Central memory CD4-positive, alpha-beta T cell (primary cell): ENCODE measurements at places on chromosomes 4 and X.

GRCh38 chr4:5964030-5964429 is 54.2 kb downstream of the C4orf50 start:
- DNase-seq, result no peak

- no peak for DNase-seq
These were observed 12.5 kb downstream of the ABLIM2 start for GRCh38 chr4:8146157-8146556.

- DNase-seq, result no peak
These were observed 4.5 kb downstream of the DDX60L start for GRCh38 chr4:168475745-168476144.

- no peak for DNase-seq
These were observed 16.1 kb downstream of the MED14 start for GRCh38 chrX:40719218-40719617.

GRCh38 chr4:63728480-63729177 is 680.6 kb downstream of the TECRL start:
- no peak for DNase-seq

GRCh38 chr4:155140889-155141288 is 67.5 kb upstream of the NPY2R start:
- no peak for DNase-seq

GRCh38 chrX:48573690-48574269 is 504 bp upstream of the RBM3 start:
- no peak for DNase-seq

GRCh38 chr4:10856271-10856782 is 171.8 kb upstream of the CLNK start:
- DNase-seq, result no peak

GRCh38 chr4:2768921-2769336 is 12.8 kb upstream of the TNIP2 start:
- no peak for DNase-seq

- peak; percentile 95 for DNase-seq
These were observed at the start of gene TAB3 for GRCh38 chrX:30889147-30890140. Gene TAB3 (minus strand): TSS chrX:30889254. CDS start chrX:30859588, 29,666 bp downstream.

DNA sequence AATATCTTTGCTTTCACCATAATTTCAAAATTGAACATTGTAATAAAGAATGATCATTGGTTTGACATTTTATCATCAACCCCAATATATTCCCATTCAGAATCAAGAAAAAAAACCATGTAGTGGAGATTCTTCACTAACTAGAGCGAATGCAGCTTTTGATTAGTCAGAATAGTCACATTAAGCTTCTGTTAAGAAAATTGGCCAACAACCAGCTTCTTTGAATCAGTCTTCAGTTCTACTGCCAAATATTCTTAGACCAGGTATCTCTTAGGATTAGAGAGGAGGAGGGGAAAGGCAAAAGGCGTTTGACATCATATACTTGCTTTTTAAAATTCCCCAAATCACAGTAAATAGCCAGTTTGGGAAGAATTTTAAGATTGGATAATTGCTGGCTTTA is 22.2 kb upstream of the TBC1D8B start:
- no peak for DNase-seq
